ENCODE measurements at places on chromosomes 5 and 9.
A peak's percentile ranks its signal among the peaks of the same experiment; 100 is the strongest.

- no peak for DNase-seq
Observed at GRCh38 chr9:112743216-112743836, 7.2 kb upstream of the SNX30 start.

DNA sequence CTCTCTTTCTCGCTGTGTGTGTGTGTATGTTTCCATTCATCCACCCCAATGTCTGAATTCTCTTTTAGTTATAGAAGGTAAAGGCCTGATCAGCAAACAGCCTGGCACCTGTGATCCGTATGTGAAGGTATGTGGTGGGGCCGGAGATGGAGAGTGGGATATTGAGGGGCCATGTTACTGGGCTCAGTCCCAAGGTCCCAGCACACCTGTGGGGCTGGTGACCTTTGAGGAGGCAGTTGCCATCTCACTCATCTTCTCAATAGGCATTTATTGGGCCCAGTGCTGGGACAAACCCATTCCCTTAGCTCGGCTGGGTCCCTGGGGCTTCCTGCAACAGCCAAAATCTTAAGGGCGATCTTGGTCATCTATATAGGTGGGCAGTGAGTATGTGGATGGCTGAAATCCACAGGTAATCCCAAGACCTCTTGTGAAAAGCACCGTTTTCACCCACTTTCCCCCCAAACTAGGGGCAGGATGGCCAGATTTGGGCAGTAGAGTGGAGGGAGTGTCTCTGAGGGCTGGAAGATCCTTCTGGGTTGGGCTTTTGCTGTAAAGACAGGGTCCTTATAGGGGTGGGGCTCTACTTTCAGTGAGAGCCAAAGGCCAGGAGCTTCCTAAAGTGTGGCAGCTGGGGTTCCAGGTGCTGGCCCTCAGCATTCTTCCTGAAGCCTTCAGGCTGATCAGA, 19.6 kb downstream of the RGS3 start:
- DNase-seq = no peak

DNA sequence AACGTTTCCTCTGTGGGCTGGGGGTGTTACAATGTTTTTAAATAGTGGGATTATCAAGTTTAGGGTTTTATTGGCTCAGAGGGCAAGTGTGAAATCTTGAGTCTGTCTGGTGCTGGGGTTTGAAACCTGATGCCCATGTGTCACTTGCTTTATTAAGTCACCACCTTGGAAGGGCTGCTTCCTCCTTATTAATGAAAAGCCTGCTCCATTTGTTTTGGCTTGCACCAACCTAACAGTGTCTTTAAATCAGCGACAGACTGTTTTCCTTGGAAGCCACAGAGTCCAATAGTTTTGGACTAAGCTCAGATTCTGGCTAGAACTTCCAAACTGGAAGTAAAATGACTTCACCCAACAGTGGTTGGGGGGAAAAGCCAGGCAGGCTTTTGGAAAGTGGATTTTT, 10.7 kb upstream of the PALM2AKAP2 start:
- no peak for DNase-seq

GRCh38 chr9:78089111-78089510, 57.5 kb upstream of the GNAQ start:
- no peak for DNase-seq

GRCh38 chr9:101469026-101469425, 33.5 kb upstream of the ALDOB start:
- DNase-seq = no peak

GRCh38 chr5:53002491-53002890, 13.3 kb downstream of the ITGA2 start:
- no peak for DNase-seq

DNA sequence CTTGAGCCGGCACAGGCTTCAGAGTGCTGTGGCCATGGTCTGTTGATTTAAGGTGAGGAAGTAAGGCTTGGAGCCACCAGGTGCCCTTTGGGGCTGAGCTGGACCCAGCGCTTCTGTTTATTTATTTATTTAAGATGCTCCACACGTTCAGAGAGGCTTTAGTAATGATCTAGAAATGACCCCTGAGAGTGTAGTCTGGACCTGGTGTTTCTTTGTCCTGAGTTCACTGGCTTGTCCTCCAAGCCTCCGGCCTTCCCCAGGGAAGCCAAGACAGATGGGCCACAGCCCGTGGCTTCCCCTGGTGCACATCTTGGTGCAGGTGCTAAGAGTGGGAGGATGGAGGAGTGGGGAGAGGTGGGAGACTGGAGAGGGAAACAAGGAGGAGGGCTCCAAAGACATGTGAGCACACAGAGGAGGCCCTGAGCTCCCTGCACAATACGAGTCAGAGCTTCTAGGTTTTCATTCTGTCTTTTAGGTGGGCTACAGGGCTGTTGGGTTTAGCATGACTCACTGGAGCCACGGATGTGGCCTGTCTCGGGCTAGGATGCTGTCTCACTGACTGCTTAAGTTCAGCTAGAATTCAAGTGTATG, 56.9 kb downstream of the AHRR start:
- no peak for DNase-seq

- DNase-seq = no peak
Observed at GRCh38 chr5:83538786-83539462, 67.4 kb downstream of the VCAN start.

- DNase-seq = no peak
Observed at GRCh38 chr9:34097865-34098264, 28.6 kb downstream of the DCAF12 start.

DNA sequence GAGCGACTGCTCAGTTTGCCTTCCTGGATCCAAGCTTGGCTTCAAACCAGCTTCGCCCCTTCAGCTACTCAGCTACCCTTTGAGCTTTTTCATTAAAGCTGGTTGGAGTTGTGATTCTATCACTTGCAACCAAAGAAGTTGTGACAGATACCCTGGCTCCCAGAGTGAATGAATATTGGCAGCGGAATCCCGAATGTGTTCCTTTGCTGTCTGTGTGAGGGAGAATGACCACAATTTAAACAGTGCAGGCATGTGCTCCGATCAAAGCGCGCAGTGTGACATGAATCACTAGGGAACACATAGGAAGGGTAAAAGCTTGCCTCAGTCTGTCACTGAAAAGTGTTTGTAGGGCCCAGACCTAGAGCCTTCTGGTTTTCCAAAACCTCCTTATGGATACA, 6.6 kb upstream of the AFAP1L1 start:
- DNase-seq = no peak

GRCh38 chr9:92614763-92615461, 55.0 kb downstream of the IPPK start:
- no peak for DNase-seq

DNA sequence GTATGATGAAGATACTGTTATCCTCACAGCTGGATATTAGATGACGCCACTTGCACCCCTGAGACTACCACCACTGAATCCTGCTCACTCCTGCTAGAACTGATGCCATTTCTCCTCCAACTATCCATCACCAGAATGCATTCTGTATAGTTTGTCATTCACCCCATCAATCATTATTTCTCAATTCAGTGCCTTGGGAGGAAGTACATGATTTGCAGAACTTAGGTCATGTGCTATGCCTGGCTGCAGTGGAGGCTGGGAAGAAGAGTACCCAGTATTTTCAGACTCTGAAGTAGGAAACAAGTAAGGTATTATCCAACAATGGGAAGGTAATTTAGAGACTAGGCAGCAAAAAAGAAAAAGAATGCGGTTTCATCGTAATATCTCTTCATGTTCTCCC, 26.2 kb upstream of the HSD17B4 start:
- DNase-seq = no peak

GRCh38 chr5:140607031-140607430, 25.9 kb downstream of the CD14 start:
- no peak for DNase-seq

DNA sequence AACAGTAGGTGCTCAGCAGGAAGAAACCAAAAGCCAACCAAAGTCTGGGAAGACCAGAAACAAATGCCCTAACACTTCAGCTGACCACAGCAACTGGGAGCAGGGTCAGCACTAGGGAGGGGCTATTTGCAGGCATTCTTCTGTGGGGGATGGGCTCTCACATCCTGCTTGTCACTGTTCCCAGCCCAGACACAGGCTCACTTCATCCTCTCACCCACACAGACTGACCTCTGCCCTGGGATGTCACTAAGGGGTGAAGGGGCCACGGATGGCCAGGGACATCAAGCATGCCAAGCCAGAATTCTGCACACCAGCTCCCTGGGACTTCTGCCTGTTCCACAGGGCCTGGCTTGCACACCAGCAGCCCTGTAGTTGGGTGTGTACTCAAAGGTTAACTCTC, 28.7 kb downstream of the GFRA3 start:
- DNase-seq = no peak

DNA sequence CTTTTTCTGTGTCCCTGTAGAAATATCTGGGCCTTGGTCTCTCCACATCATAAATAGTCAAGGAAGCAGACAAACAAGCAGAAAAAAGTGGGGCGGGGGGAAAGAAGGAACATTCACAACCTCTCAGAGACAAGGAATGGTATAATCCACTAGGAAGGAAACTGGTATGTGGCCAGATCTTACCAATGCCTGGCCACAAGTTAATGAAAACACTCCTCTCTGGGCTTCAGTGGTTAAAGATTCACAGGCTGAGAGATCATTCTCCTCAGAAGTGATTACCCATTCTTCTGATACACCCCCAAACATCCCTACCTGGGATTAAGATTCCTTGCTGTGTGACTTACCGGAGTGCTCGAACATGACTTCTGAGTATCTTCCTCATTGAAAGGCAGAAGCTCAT, 290.6 kb downstream of the MARCHF11 start:
- DNase-seq = no peak

- DNase-seq = no peak
Observed at GRCh38 chr5:14675865-14676300, 11.4 kb downstream of the OTULIN start.

DNA sequence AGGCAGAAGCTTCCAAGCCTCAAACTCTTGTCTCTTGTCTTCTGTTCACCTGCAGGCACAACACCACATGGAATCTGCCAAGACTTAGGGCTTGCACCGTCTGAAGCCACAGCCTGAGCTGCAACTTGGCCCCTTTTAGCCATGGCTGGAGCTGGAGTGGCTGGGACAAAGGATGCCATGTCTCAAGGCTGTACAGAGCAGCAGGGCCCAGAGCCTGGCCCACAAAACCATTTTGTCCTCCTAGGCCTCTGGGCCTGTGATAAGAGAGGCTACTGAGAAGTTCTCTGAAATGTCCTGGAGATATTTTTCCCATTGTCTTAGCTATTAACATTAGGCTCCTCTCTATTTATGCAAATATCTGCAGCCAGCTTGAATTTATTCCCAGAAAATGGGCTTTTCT, 330.8 kb downstream of the DTWD2 start:
- DNase-seq = no peak

- no peak for DNase-seq
Observed at GRCh38 chr5:111930449-111930848, 173.5 kb upstream of the NREP start.

- no peak for DNase-seq
Observed at GRCh38 chr5:144230806-144231205, 60.1 kb downstream of the KCTD16 start.

GRCh38 chr5:120999550-120999949, 535.5 kb downstream of the PRR16 start:
- DNase-seq = no peak

GRCh38 chr5:43920422-43920821, 317.4 kb downstream of the NNT start:
- DNase-seq = no peak

- DNase-seq = peak; percentile 33
Observed at GRCh38 chr5:141510850-141511601, 22.1 kb downstream of the PCDHGC5 start.

DNA sequence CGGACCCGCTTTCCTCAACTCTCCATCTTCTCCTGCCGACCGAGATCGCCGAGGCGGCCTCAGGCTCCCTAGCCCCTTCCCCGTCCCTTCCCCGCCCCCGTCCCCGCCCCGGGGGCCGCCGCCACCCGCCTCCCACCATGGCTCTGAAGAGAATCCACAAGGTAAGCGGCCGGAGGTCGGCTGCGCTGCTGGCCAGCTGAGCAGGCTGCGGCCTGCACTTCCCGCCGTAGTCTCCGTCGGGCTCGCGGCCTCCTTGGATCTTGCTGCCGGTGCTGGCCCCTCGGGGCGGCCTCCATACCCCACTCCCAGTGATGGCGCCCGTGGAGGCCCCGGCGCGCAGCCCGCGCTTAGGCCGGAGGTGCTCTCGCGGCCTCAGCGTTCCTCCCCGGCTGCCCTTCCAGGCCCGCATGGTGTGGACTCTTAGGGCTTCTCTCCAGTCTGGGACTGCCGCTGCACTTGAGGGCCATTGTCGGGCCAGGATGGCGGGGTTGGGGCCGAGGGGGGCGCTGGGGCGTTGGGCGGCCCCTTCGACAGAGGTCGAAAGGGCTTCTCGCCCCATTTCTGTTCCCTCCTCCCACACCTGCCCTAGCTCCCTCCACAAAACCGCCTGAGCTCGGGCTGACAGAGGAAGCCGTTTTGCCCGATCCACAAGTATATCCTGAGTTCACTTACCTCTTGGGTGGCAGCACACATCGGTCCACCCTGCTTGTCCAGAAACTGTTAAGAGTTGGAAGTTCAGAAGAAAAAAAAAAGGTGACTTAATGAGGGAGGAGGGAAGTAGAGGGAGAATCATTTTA, 714 bp downstream of the UBE2D2 start:
- DNase-seq = peak; percentile 8

GRCh38 chr5:34057118-34057517, 14.1 kb upstream of the C1QTNF3 start:
- no peak for DNase-seq

- peak; percentile 73 for DNase-seq
Observed at GRCh38 chr5:109921735-109922380, 232.1 kb downstream of the MAN2A1 start.

- peak; percentile 57 for DNase-seq
Observed at GRCh38 chr9:114592356-114592755, 4.8 kb downstream of the ATP6V1G1 start.

GRCh38 chr9:110850401-110851135, 182.0 kb downstream of the MUSK start:
- DNase-seq = no peak

- no peak for DNase-seq
Observed at GRCh38 chr5:146078566-146078965, 26.8 kb downstream of the PLAC8L1 start.

- DNase-seq = no peak
Observed at GRCh38 chr9:118896324-118897000, 472.8 kb downstream of the BRINP1 start.

- DNase-seq = no peak
Observed at GRCh38 chr5:150993826-150994412, 26.5 kb upstream of the GPX3 start.

DNA sequence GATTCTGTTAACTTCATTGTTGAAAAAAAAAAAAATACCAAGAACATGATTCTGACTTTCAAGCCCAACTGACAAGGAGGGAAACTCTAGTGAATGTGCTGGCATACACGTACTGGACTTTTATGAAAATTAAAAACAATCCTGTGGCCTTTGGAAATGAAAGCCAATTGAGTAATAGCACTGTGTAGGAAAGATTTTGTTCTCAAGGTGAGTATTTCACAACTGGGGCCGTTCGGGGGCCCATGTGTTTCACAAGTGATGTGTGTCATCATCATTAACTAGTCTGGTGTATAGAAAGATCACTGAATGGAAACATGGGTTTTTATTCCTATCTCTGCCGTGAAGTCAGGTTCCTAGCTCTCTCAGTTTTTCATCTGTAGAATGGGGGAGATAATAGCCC, 605.0 kb upstream of the CLINT1 start:
- no peak for DNase-seq

DNA sequence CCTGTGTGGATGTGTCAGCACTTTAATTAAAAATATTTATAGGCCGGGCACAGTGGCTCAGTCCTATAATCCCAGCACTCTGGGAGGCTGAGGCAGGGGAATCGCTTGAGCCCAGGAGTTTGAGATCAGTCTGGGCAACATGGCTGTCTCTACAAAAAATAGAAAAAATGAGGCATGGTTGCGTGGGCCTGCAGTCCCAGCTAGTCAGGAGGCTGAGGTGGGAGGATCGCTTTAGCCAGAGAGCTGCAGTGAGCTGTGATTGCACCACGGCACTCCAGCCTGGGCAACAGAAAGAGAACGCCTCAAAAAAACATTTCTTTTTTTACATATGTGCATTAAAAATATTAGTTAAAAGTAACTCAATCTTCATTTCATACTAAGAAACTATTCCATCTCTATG, 6.2 kb downstream of the TBC1D9B start:
- DNase-seq = no peak
